HL-60 (cell line): ENCODE measurements at places on chromosomes 1 and 21.

DNA sequence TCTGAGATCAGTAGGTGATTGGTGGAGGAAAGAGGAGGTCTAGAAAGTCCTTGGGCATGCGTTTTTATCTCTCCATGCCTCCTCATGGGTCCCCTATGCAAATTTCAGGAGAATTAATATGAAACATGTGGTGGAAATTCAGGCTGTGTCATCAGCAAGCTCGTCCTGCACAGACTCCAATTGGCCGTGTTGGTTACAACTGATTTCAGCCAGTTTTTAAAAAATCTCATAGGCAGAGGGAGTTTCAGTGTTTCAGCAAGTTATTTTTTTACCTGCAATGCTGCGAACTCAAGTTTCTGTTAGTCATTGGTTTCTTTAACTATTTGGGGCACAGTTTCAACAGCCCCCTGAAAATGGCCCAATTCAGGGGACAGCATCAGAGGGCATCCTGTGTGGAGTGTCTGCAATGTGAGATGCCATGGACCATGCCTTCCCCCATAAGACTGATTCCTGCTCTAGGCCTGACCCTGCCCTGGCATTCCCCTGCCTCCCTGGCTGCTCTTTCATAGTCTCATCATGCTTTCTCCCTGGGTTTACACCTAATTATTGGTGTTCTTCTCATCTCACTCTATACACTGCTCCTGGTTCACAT, 59.9 kb downstream of the C1orf198 start:
- DNase-seq: no peak

GRCh38 chr21:25563361-25564116, 43.7 kb downstream of the MRPL39 start:
- peak; percentile 16 for DNase-seq

GRCh38 chr1:227779021-227779441, 36.4 kb upstream of the PRSS38 start:
- DNase-seq: no peak

GRCh38 chr1:112937070-112937469, 18.9 kb downstream of the SLC16A1 start:
- no peak for DNase-seq

DNA sequence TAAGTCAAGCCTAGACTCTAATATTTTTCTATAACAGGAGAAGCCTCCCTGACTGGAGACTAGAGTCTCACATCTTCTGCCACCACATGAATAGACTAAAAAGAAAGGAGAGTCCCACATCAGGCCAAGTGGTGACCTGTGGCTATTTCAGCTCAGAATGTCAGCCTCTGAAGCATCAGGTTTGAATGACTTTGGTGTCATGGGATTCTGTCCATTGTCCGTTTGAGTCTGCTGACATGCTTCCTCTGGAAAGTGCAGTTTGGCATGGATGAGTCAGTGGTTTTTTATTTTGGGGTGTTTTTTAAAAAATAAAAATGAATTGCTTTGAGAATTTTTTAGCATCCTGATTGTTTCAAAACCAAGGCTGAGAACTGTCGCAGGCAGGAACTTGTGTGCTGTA, 19.5 kb downstream of the DYRK3 start:
- DNase-seq: no peak

DNA sequence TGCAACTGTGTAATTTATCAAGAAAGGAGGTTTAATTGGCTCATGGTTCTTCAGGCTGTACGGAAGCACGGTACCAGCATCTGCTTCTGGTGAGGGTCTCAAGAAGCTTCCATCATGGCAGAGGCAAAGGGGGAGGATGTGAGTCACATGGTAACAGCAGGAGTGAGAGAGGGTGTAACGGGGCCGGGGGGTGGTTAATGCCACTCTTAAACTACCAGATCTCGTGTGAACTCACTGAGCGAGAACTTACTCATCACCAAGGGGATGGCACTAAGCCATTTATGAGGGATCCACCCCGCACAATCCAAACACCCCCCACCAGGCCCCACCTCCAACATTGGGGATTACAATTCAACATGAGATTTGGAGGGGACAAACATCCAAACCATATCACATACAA, 21.0 kb upstream of the IFFO2 start:
- no peak for DNase-seq

- DNase-seq: no peak
These were observed 589.0 kb downstream of the USP25 start for GRCh38 chr21:16318651-16319300.

- DNase-seq: no peak
These were observed 4.4 kb upstream of the MAPKAPK2 start for GRCh38 chr1:206680279-206680678.

- no peak for DNase-seq
These were observed 3.2 kb downstream of the OR6K3 start for GRCh38 chr1:158717344-158717743.

DNA sequence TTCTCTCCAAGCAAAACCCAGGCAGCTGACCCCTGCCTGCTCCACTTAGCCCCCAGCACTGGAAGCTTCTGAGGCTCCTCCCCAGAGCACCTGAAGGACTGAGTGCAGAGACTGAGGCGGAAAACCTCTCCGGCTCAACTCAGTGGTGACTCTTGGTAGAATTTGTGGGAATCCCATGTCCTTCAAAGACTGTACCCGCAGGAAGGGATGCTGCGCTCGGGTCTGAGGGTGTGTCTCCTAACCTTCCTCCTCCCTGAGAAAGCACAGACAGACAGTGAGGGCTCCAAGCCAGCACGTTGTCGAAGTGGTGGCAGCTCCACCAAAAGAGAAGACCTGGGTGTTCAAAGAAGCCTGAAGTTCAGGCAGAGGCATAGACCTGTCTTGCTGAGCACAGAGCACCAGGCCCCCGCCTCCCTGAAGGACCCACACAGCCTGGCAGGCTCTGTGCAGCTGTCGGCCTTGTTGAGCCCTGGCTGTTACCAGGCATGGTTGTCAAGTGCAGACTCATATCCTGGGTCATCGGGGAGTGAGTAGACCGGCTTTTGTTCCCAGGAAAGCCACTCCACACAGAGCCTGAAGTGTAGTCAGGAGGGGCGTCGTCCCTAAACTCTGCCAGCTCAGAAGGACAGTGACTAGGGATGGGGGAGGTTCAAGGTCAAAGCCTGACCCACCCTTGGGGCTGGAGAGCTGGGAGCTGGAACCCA, 36.7 kb downstream of the CSMD2 start:
- DNase-seq: no peak

DNA sequence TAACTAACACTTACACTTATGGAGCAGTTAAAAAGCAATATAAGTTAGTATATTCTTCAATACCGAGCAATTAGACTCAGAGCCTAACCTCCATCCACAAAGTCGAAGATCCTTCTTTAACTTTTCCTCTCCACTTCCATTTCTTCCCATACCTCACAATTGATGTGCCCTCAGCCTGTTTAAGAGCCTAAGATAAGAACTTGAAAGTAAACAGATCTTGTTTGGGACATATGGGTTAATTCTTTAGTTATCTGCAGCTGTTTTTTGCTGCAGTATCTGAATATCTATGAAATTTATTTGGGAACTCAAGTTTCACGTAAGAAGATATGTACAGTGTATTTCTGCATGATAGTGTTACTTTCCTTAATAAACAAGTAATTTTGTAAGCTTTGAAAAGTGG, 51.5 kb downstream of the MIGA1 start:
- no peak for DNase-seq
